ENCODE measurements at places on chromosomes 13 and 19.

DNA sequence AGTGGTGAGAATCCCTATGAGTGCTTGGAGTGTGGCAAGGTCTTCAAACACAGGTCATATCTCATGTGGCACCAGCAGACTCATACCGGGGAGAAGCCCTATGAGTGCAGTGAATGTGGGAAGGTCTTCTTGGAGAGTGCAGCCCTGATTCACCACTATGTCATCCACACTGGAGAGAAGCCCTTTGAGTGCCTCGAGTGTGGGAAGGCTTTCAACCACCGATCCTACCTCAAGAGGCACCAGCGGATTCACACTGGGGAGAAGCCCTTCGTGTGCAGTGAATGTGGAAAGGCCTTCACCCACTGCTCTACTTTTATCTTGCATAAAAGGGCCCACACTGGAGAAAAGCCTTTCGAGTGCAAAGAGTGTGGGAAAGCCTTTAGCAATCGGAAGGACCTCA lies 18.7 kb upstream of the AURKC start:
- H3K27me3 ChIP-seq, result no peaks in the 10 kb centered on the region
- no peaks in the 10 kb centered on the region for H3K4me1 ChIP-seq
- H3K4me3 ChIP-seq, result no peak overlapping the region
- DNase-seq, result no peak

DNA sequence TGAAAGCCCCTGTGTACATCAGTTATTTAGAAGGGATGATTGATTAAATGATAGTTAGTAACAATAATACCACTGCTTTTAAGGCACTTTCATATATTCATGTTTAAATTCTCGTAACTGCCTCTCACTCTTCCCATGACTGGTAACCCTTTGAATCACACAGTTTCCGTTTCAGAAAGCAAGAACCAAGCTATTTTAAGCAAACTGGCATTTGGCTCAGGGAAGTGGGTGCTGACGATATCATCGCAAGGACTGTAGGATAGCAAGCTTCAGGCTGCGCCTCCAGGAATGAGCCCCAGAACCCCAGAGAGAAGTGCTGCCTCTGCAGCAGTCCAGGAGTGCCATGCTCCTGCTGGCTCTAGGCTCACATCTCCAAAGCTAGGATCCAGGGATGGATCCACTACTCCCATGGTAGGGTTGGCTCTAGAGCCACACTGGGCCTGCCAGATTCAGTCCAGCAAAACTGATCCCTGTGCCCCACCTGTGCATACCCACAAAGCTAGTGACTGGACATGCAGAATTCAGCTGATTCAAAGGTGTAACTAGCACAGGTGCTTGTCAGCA lies 313.5 kb downstream of the SLC7A1 start:
- H3K36me3 ChIP-seq, result no peaks in the 10 kb centered on the region
- no peaks in the 10 kb centered on the region for H3K27me3 ChIP-seq
- no peak overlapping the region for H3K4me3 ChIP-seq
- no peak overlapping the region for H3K27ac ChIP-seq
- no peak for DNase-seq

GRCh38 chr13:93420887-93421286 lies 194.3 kb downstream of the GPC6 start:
- no peaks in the 10 kb centered on the region for H3K4me1 ChIP-seq
- H3K36me3 ChIP-seq, result no peaks in the 10 kb centered on the region
- no peak overlapping the region for H3K27ac ChIP-seq
- DNase-seq, result no peak
- H3K4me3 ChIP-seq, result no peak overlapping the region
- no peaks in the 10 kb centered on the region for H3K27me3 ChIP-seq

DNA sequence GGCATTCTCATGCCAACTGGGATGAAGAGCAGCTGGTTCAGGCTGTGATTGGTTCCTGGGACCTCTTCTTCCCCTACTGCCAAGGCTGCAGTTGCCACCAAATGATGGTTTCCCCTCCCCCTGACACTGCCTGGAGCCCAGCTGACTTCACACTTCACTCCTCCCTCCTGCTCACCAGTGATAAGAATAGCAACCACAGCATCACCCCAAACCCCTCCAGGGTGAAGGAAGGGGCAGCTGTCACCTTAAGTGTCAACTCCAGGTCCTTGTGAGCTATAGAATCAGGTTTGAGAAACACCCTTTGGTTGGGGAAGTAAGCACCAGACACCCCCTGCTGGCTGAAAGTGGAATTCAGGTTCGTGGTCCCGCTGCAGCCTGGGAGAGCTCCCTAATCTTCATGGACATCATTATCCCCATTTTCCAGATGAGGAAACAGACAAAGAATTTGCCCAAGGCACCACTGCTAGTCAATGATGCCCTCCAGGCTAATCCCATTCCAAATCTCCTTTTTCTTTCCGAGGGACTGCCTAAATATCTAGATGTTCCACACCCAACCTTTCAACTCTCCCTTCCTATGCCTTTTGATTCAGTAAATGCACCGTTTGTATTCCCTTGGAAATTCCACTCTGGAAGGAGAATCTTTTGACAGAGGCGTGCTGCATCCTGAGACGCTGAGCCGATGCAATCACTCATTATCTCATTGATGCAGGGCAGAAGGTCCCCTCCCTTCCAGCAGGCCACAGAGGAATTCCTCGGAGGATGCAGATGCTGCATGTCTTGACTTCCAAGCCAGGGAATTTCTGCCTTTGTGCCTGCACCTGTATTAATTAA lies 50.6 kb upstream of the UQCRFS1 start:
- no peaks in the 10 kb centered on the region for H3K36me3 ChIP-seq
- no peak overlapping the region for H3K27ac ChIP-seq
- H3K4me3 ChIP-seq, result no peak overlapping the region
- no peak for DNase-seq
- H3K4me1 ChIP-seq, result no peaks in the 10 kb centered on the region
- H3K27me3 ChIP-seq, result no peaks in the 10 kb centered on the region

DNA sequence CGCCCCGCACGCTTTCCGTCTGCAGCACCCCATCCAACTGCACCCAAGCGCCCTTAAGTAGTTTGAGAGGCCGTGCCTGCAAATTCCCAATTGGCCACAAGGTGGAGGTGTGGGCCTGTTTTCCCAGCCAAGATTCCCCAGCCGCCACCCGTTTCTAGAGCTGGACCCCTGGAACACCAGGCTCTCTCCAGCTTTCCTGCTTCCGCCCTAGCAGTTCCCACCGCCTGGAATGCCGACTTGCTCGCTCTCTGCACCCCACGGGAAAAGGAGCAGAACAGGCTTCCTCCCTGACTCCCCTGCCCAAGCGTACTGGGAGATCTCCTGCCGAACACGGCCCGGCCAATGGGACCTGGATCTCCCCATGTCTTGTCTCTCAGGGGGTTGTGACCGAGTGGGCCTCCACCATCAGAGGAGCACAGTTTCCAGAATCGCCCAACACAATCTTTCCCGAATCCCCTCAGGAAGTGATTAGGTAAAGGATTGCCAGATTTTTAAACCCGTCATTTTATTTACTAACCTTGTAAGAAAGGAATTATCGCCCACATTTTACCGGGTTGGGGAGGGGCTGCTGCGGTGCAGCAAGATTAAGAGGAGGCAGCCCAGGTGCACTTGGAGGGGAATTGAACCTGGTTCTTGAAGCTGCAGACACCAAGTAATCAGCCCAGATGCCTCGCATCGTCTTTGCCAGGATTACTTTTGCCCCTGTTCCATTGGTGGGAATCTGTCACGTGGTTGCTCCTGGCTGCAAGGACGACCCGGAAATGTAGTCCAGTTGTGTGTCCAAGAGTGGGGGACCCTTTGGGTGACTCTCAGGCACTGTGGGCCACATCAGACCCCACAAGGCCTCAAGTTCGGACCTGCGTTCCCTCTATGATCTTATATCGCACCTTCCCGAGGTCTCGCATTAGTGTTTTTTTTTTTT lies 3.5 kb upstream of the NAPSA start:
- peak overlapping the region; percentile 19 for H3K27ac ChIP-seq
- no peaks in the 10 kb centered on the region for H3K27me3 ChIP-seq
- peaks cover 5% of the 10 kb centered on the region for H3K4me1 ChIP-seq

GRCh38 chr13:79228972-79229371 lies 177.1 kb downstream of the RBM26 start:
- no peak overlapping the region for H3K27ac ChIP-seq
- DNase-seq, result no peak
- H3K27me3 ChIP-seq, result peaks cover 5% of the 10 kb centered on the region

- no peak overlapping the region for H3K4me3 ChIP-seq
- peak overlapping the region; percentile 35 for H3K27ac ChIP-seq
- DNase-seq, result no peak
Observed at GRCh38 chr13:44116562-44117332, 237.0 kb downstream of the LACC1 start.

- no peak for DNase-seq
- no peak overlapping the region for H3K4me3 ChIP-seq
- no peaks in the 10 kb centered on the region for H3K27me3 ChIP-seq
- no peak overlapping the region for H3K27ac ChIP-seq
Observed at GRCh38 chr13:38308736-38309135, 40.9 kb upstream of the UFM1 start.

- peaks cover 7% of the 10 kb centered on the region for H3K4me1 ChIP-seq
- DNase-seq, result peak; percentile 39
- H3K4me3 ChIP-seq, result no peak overlapping the region
- no peak overlapping the region for H3K27ac ChIP-seq
Observed at GRCh38 chr13:98581971-98582702, 5.2 kb upstream of the STK24 start.

DNA sequence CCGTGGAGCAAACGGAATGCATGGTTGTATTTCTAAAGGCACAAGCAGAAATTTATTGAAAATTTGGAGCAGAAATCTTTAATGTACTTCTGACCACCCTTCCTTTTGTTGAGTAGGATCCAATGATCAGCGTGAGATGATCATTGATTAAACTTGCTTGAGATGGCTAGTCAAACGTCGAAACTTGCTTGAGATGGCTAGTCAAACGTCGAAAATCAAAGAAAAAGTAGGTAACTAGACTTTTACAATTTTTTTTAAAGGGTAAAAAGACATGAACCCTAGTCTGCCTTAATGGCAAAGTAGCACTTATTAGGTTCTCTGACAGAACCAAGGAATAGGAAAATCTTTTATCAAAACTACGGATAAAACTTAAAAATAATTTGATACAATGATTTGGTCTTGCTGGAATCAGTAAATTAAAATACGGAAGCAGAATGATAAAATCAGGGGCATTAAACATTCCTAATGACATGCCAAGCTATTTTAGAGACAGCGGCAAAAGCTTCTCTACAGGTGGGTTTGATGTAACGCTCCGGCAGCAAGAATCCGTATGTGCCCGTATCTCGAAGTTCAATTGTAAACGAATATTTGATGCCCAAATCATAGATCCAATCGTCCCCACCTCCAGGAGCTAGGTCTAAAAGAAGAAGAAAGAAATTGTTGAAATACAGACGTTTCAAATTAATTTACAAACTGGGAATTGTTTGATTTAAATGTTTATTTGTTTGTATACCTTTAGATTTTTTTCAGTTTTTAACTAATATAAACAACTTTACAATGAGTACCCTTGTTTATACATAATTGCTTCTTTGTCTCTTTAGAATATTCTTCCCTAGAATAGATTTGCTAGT lies 841 bp upstream of the ZC3H13 start:
- H3K27me3 ChIP-seq, result no peaks in the 10 kb centered on the region
- peaks cover 26% of the 10 kb centered on the region for H3K4me1 ChIP-seq
- no peak for DNase-seq
- no peaks in the 10 kb centered on the region for H3K36me3 ChIP-seq
- H3K4me3 ChIP-seq, result peak overlapping the region; percentile 96

DNA sequence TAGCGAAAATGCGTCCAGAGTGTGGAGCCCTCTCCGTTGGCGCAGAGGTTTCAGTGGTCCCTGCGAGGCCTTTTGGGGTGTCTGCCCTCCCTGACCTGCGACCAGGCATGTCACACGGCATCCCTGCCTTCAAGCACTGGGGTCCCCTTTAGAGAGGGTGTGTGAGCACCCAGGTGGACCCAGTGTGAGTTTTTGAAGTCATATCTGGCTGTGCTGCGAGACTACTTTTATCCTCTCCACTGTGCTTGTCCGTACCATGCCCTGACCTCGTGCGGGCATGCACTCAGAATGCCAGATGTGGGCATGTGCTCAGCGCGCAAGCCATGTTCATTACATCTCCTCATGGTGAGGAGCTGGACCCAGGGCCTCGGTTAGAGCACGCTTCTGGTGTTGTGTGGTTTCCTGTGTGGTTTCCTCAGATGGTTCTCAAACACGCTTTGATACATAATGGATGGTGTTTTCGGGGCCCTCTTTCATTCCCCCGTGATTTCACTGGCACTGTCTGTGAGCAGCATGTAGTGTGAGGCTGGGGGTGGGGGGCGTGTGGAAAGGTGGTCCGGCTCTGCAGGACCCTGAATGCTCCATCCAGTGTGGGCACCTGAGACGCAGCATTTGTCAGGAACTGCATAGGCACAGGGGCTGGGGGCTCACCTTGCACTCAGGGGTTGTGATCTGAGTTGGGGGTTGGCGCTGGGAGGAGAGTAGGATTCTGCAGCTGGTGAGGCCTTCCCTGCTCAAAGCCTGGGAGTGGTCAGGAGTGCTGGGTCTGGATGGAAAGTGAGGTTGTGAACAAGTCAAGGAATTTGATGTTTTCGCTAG lies 2.3 kb downstream of the TFDP1 start:
- no peaks in the 10 kb centered on the region for H3K27me3 ChIP-seq
- DNase-seq, result no peak
- no peak overlapping the region for H3K4me3 ChIP-seq
- H3K27ac ChIP-seq, result no peak overlapping the region
- peaks cover 3% of the 10 kb centered on the region for H3K36me3 ChIP-seq

DNA sequence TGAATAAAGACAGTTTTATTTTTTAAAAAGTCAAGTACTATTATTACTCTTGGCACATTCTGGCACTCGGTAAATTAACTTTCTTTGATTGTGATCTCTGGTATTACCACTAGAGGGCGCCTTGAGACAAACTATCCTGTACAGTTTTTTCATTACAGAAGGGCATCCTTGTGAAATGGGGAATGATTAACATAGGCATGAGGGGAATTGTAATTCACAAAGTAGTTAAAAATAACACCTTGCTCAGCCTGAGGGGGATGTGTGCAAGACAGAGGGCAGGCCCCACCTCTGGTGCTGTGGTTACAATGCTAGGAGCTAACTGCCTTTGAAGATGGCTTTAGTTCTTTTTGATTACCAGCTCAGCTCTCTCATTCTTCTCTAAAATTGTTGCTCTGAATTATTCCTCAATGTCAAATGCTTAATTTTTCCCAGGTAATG lies 24.2 kb upstream of the C1QTNF9B start:
- H3K4me1 ChIP-seq, result peaks cover 16% of the 10 kb centered on the region
- peak overlapping the region; percentile 62 for H3K27ac ChIP-seq
- H3K36me3 ChIP-seq, result no peaks in the 10 kb centered on the region
- no peak overlapping the region for H3K4me3 ChIP-seq
- DNase-seq, result peak; percentile 65
- H3K27me3 ChIP-seq, result peaks cover 10% of the 10 kb centered on the region

DNA sequence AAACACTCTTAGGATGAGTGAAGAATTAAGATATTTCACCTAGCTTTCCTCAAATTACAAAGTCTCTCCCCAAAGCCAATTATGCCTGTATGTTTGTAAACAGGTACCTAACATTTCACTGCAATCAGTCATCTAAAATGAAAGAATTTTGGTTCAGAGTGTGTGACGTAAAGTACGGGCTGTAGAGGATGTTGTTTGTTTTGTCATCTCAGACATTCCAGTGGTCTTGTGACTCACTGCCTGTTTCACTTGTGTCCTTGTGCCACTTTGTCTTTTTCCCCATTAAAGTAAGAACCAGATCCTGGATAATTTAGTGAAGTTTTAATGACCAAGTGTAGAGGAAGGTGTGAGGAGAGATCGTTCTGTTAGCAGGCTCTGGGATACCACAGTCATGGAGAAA lies 28.6 kb upstream of the EID2 start:
- no peak for DNase-seq
- H3K27ac ChIP-seq, result no peak overlapping the region
- H3K27me3 ChIP-seq, result no peaks in the 10 kb centered on the region
- no peak overlapping the region for H3K4me3 ChIP-seq

- no peaks in the 10 kb centered on the region for H3K4me1 ChIP-seq
- H3K27me3 ChIP-seq, result no peaks in the 10 kb centered on the region
- DNase-seq, result peak; percentile 37
- H3K4me3 ChIP-seq, result no peak overlapping the region
- no peaks in the 10 kb centered on the region for H3K36me3 ChIP-seq
- peak overlapping the region; percentile 20 for H3K27ac ChIP-seq
Observed at GRCh38 chr13:67299072-67299635, 69.0 kb upstream of the PCDH9 start.
